MM.1S (cell line): ENCODE measurements at places on chromosomes 1 and 21.
A peak's percentile ranks its signal among the peaks of the same experiment; 100 is the strongest.

DNA sequence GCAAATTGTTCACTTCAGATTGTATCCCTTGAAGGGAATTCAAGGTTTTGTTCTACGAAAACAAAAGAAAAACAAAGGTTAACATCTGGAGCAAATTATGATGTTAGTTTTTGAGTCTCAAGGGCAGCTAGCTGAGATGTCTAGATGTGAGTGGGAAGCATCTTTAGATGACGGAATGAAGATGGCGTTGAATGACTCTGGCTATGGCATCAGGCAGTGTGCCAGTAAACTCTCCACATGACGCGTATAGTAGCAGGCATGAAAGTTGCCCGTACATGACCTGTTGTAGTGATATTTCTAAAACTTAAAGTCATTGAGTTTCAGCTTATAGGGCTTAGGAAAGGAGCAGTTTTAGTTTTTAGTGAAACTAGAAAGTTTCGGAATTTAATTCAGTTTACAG lies 12.3 kb upstream of the SDC3 start:
- DNase-seq = no peak

GRCh38 chr1:12251442-12251841 lies 21.6 kb downstream of the VPS13D start:
- no peak for DNase-seq

GRCh38 chr1:224784265-224785039 lies 145.0 kb upstream of the DNAH14 start:
- DNase-seq = no peak

- no peak for DNase-seq
Measured at GRCh38 chr1:33288976-33289857, 31.7 kb downstream of the A3GALT2 start.

GRCh38 chr1:184442260-184442659 lies 55.4 kb downstream of the C1orf21 start:
- DNase-seq = no peak

- peak; percentile 75 for DNase-seq
Measured at GRCh38 chr1:243343970-243344937, 88.4 kb downstream of the SDCCAG8 start.

DNA sequence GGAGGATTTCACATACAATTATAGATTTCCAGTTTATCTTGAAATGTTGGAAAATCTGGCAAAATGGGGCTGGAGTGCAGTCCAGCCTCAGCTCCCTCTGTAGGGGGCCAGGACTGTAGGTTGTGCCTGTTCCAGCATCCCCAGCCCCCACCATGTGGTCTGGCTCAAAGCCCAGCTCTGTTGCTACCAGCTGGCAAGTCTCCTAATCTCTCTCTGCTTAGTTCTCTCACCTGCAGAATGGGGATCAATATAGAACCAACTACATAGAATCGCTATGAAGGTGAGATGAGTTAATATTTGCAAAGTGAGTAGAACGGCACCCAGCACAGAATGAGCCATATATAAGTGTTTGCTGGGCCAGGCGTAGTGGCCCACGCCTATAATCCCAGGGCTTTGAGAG lies 50.0 kb upstream of the TARDBP start:
- DNase-seq = no peak

DNA sequence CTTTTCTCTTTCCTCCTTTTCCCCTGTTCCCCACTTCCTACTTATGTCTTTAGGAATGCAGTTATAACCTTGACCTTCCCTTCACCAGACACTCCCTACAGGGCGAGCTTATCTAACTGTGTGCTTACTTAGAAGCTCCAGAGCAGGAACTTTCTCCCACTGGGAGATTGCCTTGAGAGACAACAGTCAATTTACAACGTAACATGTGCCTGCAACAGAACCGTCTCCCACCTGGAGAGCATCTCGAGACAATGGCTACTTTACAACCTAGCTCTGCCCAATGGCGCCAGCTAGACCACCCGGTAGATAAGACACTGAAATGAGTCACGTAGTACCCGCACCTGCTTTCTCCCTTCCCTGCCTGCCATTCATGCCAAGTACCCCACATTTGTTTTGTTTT lies 16.7 kb downstream of the HMGN1 start:
- no peak for DNase-seq

DNA sequence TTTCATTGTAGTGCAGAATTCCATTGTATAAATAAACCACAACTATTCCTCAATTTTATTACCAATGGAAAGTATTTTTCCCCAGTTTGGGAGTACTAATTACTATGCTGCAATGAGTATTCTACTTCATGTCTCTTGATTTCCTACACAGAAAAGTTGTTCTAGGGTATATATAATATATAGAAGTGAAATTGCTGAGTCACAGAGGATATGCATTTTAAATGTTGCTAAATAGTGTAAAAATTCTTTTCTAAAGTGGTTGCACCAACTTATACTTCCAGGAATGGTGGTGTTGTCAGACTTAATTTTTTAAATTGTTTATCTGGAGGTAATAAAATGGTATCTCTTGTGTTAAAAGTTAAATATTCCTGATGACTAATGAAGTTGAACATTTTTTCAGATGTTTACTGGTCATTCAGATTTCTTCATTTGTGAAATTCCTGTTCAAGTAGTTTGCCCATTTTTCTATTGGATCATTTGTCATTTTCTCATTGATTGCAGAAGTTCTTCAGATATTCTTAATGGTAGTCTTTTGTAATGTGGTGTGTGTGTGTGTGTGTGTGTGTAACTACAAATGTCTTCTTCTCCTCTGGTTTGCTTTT lies 19.1 kb upstream of the MYOG start:
- no peak for DNase-seq

DNA sequence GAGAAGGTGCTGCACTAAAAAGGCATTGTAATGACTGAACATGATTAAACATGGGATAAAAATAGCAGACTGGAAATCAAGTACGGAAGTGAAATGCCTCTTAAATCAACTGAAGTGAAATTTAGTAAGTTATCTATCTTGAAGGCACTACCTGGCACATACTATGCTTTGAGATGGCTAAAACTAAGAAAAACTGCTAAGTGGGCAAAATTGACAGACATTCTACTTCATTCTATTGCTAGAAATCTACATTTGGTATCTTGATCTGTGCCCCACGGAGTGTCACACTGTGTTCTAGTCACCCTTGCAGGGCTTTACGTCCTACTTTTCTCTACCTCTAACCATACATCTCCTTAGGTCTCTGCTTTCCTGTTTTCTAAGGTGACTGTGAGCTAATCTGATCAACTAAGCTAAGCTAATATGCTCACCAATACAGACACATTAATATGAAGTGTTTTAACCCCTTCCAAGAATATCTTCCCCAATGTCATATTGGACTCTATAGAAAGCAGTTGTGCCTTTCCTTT lies 4.1 kb downstream of the PDC start:
- peak; percentile 30 for DNase-seq

DNA sequence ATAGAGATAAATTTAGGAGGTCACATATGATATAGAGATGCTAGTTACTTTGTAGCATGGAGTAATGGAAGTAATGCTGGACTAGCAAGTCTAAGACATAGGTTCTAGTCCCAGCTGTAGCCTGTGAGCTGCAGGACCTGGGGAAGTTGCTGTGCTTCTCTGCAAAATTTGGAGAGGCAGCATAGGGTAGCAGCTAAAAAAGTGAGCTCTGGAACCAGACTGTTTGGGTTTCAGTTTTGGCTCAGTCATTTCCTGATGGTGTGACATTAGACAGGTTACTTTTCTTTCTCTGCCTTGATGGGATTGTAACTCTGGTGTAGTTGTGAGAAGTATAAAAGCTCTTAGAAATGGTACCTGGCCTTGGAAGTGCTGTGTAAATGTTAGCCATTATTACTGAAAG lies 3.3 kb downstream of the METTL13 start:
- DNase-seq = peak; percentile 71

- no peak for DNase-seq
Measured at GRCh38 chr1:84253891-84254290, 47.6 kb upstream of the SAMD13 start.

DNA sequence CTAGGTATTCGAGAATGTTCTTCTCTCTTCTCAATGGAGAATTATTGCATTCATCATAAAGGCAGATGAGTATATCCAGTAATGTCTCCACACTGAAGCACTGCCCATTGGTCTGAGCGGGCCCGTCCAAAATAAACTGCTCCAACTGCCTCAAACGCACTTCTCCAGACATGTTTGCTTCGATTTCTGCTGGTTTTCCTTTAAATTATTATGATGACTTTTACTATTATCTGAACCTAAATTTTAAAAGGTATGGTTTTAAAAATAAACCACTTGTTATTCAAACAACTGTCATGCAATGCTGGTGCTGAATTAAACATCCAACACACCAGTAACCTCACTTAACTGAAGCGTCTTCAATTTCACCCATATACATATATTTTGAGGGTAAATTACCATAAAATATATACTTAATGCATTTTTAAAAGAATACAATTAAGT lies 1.3 kb downstream of the CDC42BPA start:
- DNase-seq = no peak

DNA sequence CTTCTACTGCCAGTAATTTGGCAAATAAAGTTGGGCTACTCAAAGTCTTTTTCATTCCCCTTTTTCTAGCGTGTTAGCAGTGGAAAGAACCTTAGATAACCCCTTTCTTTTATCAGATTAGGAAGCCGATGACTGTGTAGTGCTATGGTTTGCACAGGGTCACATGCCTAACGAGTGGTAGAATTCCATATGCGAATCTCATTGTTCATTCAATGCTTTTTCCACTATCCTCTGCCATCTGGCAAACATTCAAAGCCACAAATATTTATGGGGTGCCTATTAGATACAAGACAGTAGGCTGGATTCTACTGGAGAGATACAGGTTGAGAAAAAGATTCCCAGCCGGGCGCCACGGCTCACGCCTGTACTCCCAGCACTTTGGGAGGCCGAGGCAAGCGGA lies 14.9 kb upstream of the IER5 start:
- no peak for DNase-seq

DNA sequence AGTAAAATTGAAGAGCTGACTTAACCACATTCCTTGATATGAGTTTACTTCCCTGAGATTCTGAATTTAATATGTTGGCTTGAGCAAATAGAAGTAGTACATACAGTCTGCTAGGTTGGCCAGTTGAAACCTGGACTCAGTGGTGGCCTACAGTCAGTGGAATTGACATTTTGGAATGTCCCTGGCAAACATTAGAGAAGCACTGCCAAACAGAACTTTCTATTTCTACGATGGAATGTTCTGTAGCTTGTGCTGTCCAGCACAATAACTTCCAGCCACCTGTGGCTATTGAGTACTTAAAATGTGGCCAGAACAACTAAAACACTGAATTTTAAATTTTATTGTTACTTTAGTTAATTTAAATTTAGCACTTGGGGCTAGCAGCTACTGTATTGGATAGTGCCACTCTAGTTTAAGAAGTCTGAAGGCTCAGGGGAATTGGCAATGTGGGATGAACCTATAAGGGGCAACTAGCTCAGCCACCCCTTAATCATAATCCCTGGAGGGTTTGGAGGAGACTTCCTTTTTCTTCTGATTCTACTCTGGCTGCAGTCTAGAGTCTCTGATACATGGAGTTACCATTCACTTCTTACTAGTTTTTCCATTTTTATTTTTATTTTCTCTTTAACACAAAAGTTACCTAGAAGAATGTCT lies 10.3 kb upstream of the TEDDM1 start:
- no peak for DNase-seq

DNA sequence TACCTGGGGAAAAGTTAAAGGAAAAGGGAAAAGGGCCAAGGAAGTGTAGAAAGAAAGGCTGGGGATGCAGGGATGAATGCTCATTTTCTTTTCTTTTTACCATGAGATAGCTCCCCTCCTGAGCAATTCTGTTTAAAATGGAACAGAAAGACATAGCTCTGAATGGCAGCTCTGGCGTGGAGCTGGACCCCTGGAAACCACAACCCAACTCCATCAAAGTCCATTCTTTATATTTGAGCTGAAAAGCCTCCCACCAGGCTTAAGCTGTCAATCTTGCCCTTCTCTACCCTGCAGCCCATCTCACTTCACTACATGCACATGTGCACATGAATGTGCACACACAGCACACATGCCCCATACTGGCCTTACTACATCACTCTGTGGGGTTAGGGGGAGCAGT lies 69.2 kb downstream of the TNR start:
- no peak for DNase-seq

DNA sequence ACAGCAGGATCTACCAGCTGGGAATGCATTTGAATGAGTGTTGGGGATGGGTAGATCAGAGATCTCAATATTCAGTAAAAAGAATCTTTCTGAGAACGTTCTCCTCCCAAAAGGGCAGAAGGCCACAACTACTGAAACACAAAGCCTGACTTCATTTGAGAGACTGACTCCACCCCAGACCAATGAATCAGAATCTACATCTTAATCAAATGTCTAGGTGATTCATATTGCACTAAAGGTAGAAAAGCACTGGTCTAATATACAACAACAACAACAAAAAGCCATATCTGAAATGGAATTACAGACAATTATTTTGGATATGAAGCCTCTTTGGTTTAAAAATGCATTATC lies 123.9 kb downstream of the SMYD3 start:
- no peak for DNase-seq

DNA sequence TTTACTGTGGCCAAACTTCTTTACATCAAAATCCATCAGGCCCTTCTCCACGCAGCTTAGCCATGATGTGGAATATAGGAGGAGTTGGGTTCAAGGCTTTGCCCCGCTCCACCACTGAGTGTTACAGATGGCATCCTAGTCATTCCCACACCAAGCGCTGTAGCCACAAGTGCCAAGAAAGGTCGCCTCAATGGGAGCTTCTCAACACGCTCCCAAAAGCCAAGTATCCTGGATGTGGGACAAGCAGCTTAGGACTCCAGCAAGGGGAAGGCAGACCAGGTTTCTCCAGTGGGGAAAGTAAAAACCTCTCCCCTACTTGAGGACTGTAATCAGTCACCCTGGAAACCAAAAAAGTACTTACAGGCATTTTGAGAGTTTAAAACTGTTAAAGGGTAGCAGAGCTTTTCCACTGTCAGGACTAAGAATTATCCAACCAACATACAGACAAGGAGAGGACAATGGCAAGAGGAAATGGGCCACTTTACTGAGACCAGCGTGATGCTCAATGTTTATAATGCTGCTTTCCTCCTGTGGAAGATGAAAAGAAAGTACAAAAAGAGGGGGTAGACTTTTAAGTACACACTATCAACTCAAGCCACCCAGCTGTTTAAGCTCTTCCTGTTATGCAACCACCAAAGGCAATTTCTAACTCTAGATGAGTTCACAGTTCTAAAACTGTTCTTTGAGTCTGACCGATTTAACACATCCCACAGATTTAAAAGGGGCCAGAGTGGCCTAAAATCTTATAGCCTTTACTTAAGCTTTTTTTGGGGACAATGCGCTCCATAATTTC lies 120.7 kb upstream of the KRTAP19-8 start:
- DNase-seq = no peak

- DNase-seq = no peak
Measured at GRCh38 chr1:170891872-170892271, 43.5 kb upstream of the MROH9 start.

- DNase-seq = no peak
Measured at GRCh38 chr1:246427611-246428010, 79.5 kb downstream of the SMYD3 start.
